ENCODE measurements at places on chromosomes 5 and 9.

DNA sequence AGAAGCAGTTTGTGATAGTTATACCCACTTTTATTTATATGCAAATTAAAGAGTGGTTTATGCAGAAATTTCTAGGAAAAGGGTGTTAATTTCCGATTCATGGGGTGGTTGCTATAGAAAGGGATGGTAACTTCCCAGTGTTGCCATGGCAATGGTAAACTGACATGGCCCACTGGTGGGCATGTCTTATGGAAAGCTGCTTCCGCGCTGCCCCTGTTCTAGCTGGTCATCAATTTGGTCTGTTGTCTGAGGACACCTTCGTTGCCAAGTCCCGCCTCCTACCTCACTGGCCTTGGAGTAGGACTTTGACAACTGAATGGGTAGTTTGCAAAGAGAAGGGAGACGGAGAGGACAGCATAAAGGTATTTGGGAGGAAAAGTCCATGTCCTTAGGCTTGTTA, 74.0 kb upstream of the SMIM23 start:
- no peak for DNase-seq

GRCh38 chr9:87112656-87113055, 165.3 kb upstream of the GAS1 start:
- no peak for DNase-seq

DNA sequence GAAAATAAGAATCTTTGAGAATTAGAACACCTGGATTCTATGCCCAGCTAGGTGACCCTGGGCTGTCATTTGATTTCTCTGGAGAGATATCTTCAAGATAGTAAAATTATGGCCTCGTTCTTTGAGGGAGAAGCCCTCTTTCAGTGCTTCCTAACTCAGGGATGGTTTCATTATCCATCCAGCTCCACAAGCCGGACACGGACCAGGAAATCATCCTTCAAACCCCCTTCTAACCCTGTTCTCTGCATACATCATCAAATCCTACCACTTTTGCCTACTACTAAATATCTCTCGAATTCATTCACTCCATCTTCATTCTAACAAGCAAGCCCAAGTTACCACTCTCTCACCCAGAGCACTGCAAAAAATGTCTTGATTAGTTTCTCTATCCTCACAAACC, 57.2 kb downstream of the MAPKAP1 start:
- no peak for DNase-seq

DNA sequence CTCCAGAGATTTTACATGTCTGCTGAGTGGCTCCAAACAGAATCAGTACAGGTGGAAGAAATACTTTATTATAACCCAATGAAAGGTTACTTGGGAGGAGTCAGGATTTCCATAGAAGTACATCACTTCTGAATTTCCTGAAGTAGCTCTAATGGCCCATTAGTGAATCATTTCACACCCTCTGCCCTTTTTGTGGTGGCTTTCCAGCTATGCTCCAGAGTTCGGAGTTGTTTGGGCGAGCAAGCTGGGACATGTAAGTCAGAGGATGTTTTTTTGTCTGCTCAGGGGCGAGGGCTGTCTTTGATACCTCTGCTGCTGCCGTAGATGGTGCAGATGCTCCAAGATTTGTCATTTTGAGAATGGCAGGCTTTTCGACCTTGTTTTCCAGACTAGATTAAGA, 226.1 kb downstream of the GOLPH3 start:
- DNase-seq: no peak

- no peak for DNase-seq
Observed at GRCh38 chr5:15577132-15577531, 77.2 kb downstream of the FBXL7 start.

GRCh38 chr5:138711811-138712210, 41.4 kb upstream of the CTNNA1 start:
- no peak for DNase-seq

DNA sequence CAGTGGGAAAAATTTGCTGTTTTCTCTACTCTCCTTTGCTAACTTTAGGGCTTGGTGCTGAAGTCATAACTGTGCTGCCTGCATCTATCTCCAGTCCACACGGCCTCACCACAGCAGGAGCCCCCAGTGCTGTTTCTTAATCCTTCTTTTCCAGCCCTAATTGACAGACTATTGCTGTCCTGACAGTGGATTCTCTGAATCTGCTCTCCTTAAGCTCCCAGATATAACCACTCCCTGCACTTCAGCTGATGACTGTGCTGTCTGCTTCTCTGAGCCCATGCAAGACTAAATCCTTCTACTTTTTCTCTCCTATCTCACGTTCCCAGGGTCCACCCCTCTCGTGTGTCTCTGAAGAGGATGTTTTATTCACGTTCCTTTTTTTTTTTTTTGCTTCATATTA, 19.7 kb upstream of the GRIA1 start:
- DNase-seq: no peak

GRCh38 chr5:38757451-38758245, 88.2 kb upstream of the OSMR start:
- no peak for DNase-seq

DNA sequence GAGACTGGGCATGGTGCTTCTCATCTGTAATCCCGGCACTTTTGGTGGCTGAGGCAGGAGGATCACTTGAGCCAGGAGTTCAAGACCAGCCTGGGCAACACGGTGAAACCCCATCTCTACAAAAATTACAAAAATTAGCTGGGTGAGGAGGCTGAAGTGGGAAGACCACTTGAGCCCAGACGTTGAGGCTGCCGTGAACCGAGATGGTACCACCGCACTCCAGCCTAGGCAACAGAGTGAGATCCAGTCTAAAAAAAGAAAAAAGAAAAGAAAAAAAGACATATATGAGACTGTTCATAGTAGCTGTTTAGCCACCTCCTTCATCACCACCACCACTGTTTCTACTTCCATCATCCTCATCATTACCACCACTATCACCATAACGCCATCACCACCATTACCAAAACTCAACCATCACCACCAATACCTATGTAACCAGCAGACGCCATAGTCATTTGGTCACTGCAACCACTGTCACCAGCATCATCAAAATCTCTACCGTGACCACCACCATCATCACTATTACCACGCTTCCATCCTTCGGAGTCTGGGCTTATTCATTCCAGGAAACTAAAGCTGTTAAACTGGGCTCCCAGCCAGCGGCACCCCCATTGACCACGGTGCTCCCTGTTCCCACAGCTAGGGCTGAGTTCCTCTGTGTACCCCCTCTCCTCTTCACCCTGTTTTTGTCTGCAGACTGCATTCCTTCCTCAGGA, 8.4 kb upstream of the KIF12 start:
- DNase-seq: no peak

DNA sequence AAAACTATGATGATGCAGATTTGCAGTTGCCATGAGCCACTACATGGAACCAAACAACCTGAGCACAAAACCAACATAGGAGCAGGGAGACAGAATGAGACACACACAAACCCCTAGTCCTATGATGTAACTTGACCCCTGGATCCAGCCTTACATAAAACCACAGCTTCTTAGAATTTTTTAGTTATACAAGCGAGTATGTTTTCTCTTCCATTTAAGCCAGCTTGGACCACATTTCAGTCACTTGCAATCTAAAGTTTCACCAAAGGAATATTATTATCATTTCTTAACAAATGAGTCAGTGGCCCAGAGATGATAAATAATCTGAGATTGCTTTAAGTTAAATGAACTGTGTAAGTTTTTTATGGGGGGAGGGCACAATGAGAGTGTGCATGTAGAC, 6.8 kb downstream of the SPOCK1 start:
- no peak for DNase-seq

- no peak for DNase-seq
Observed at GRCh38 chr5:36623832-36624231, 17.4 kb downstream of the SLC1A3 start.

- no peak for DNase-seq
Observed at GRCh38 chr5:143201589-143201988, 201.9 kb downstream of the NR3C1 start.

GRCh38 chr5:69230181-69230580, 4.5 kb upstream of the CDK7 start:
- no peak for DNase-seq

DNA sequence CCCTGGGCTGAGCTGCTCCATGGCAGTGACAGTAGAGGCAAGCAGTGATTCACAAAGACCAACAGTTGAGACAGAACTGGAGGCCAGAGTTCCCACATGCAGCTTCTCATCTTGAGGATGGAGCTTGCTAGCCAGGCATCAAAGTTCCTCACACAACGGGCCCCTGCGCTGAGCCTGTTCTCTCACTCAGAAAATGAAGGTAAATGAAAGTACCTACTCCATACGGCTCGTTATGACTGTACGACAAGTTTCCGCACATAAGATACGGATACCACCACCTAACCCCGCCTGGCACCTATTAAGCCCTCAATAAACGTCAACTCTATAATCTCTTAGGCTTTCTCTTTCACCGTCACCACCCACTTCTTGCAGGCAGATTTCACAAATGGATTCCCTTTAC, 12.9 kb downstream of the NOL6 start:
- no peak for DNase-seq

GRCh38 chr5:146388386-146388785, 49.7 kb downstream of the POU4F3 start:
- DNase-seq: no peak

DNA sequence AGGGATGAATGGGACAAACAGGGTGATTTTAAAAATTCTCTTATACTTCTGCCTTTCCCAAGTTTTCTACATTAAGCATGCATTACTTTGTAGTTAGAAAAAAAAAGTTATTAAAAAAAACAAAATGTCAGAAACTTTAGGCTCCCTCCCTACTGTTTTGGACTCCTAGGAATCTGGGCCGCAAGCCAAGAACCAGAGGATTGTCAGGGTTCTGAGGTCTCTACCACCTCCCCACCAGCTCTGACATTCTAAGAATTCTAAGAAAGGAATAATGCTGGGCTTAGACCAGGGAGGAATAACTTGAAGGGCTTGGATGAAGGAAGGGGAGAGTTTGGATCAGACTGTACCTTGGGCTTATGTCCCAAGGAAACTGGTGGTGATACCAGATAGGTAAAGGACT, 1.1 kb upstream of the ARHGEF39 start:
- no peak for DNase-seq

GRCh38 chr9:14096258-14096922, 217.6 kb downstream of the NFIB start:
- DNase-seq: no peak

- no peak for DNase-seq
Observed at GRCh38 chr5:865168-865521, 14.4 kb upstream of the ZDHHC11 start.

DNA sequence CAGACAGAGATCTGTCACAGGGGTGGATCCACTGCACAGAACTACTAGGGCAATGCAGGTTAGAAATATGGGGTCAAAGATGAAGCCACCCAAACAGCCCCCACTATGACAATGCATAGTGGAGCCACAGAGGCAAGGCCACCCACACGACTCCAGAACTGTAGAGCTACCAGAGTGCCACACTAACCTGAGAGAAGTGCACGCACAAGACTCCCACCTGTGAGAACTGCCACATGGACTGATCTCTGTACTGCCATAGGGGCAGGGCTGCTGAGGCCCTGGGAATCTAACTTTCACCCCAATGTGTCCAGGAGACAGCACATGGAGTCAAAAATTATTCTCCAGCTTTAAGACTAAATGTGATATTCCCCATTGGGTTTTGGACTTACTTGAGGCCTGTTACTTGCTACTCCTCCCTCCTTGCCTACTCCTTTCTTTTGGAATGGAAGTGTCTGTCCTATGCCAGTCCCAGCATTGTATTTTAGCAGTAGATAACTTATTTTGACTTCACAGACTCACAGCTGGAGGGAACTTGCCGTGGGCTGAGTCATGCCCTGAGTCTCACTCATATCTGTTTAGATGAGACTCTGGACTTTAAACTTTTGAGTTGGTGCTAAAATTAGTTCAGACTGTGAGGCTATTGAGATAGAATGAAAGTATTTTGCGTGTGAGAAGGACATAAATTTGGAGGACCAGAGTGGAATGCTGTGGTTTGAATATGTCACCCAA, 853.3 kb downstream of the MAT2B start:
- DNase-seq: no peak

DNA sequence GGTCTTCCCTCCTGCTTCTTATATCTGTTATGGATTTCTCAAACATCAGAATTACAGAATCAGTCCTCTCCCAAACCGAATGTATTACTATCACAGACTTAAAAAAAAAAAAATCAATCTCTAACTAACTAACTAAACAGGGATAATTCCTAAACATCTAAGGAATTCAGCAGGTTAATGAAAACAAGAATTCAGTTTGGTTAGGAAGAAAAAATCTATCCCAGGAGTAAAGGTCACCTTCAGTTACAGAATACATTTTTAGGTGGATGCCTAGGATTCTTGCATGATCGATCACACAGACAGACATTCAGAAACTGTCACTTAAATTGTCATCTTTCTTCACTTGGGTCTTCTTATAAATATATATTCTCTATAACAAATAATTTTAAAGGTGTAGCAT, 11.5 kb downstream of the PTAR1 start:
- DNase-seq: no peak

DNA sequence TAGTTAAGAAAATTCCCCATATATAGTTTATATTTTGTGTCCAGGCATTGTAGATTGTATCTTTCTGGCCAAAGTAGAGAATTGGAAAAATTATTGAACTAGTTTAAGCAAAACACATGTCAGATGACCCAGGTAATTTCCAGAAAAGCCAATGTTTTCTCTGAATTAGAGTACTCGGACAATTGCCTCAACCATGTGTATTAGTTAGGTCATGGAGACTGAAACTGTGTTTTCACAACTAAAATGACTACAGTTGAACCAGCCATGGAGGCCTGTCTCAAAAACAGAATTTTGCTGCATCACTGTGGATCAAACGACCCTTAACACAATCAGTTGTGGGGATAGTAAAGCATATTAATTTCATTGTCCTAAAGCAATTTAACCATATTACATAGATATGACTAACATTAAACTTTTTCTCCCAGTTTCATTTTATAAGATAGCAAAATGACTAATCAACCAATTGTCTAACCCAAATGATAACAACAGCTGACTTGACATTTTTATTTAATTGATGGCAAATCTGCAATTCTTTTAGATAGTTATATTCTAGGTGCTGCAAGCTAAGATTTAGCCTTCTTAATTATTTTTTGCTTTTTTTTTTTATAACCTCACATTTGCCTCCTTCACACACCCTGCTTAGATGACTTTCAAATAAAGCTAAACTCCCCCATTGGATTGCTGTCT, 39.2 kb upstream of the SPDL1 start:
- DNase-seq: no peak

DNA sequence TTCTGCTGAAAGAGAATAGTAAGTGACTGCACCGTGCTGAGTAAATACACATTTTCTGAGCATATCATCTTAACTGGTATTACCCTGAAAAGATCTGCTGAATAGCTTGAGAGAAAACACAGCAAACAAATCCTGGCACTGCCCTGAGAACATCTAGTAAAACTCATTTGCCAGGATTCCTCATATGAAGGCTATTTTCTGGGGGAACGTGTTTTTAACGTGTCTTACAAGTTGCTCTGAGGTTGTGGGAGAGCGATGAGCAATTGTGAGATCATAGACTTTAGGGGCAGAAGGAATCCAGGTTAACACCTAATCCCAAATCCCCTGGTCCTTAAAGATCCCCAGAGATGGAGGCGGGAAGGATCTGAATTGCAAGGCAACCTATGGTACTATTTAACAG, 331.9 kb upstream of the RFX3 start:
- no peak for DNase-seq

GRCh38 chr9:114286146-114286679, 36.7 kb upstream of the ORM1 start:
- no peak for DNase-seq
